ENCODE measurements at places on chromosomes 5 and 9. TPM values are rescaled to one million over a fixed set of nuclear protein-coding genes. Genes with fewer than 3 reads are reported as not detected.

DNA sequence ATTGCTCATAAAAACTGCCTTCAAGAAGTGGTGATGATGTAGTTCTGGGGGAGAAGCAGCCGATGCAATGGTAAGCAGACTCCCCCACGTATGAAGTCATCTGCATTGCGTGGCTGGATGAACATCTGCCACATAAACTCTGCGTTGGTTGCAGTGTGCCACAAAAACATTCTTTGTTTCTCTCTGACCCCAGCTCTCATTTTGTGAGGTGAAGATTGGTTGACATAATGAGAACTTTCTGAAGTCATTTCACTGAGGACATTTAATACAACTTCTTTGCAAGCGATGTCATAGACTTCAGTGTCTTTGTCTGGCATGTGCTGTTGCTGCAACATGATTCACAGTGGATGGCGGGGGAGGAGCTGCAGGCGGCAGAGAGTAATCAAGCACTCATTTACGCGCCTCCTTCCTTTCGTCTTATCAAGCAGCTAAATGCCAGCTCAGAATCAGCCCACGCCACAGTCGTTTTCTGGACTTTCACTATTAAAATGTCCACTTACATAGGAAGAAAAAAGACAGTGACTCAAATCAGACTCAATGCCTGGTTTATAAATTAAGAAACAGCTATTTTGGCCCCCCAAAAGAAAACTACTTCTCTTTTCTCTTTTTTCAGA lies 91.5 kb upstream of the NFIL3 start:
- DNase-seq: no peak

DNA sequence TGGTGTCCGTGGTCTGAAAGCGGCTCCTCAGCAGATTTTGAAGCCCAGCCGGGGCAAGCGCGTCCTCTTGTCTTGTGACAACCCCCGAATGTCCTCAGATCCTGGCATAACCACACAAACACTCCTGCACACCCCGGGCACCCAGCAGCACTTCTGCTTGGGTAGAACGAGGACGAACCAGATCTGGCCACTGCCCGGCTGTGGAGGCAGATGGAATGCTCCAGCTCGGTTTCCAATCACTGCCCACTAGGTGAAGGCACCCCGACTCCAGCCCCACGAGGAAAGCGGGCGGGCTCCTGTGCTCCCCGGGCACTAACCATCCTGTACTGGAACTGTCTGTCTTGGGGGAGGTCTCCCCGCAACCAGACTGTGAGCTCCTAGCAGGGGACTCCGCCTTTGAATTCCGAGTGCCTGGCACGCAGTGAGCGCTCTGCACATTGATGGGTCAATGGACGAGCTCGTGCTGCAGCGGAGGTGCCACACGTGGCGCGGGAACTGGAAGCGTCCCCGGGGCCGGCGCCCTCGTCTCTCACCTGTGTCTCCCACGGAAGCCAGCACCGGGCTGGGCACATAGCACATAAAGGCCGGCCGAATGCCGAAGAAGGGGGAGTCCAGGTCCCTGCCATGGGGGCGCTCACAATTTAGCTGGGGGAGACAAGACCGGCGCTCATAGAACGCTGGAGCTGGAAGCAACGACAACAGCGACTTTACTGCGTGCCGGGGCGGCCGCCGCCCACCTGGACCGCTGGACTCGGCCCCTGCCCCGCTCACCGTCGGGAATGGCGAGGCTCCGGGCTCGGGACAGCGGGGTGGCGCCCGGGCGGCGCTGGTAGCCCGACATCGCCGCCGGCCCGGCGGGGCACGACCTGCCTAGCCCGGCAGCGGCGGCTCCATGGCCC lies 608 bp downstream of the ENTR1 start:
- DNase-seq: peak; percentile 50

DNA sequence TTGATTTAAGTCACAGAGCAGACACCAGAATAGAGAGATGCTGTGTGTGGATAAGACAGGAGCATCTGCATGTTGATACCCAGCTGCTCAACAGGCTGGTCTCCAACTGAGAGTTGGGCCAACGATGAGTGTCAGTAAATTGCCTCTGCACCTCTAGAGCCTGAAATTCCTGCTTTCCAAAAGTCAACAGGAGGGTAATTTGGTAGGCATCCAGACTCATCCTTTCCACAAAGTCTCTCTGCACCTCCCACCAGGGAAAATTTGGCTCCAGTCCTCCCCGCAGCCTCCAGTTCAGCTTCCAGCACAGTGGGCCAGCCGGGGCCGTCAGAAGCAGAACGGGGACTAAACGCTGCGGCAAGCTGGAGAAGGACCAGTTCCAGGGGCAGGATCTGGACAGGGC lies 136.9 kb downstream of the RFK start:
- DNase-seq: no peak

DNA sequence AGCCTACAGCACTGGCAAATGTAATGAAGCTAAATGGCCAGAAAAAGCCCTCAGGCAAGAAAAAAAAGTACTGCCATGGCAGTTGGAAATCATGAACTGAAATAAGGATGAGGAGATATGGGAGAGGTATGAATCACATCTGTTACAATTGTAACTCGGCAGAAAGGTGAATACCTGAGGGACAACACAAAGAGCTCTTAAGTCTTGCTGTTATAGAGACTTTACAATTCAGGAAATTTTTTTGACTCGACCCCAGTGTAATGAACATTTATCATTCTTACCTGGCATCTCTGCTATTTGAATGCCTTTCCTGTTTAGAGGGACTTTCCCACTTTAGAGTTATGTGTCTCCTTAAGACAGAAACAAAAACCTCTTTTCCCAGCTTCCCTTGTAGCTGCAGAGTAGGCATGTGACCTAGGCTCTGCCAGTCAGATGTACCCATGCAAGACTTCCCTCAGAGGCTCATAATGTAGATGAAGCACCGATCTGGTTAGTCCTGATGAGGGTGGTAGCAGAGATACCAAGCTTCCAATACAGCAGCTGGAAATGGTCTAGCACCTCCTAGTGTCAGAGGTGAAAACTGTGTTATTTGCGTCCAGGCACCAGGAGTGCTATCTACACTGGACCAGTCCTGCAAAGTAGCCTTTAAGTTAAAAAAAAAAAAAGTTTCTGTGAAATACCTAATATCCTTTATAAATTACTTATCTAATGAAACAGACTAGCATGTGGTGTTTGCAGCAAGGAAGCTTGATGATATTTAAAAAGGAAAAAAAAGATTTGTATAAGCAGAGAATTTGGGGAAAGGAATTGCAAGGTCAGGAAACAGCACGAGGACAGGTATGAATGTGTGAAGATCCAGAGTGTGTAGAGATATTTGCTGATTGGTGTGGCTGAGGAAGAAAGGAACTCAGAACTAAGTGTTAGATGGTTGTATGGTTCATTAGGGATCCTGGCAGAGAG lies 146.9 kb upstream of the SLC1A3 start:
- DNase-seq: no peak

GRCh38 chr5:180330270-180330648 lies 22.9 kb downstream of the GFPT2 start:
- DNase-seq: no peak

Gene WNT8A
- not detected for total RNA-seq

- DNase-seq: no peak
Observed at GRCh38 chr9:71690063-71690688, 78.1 kb downstream of the CEMIP2 start.

Gene SLC6A7
- total RNA-seq: not detected

Gene SIL1
- 15.6 TPM for total RNA-seq

DNA sequence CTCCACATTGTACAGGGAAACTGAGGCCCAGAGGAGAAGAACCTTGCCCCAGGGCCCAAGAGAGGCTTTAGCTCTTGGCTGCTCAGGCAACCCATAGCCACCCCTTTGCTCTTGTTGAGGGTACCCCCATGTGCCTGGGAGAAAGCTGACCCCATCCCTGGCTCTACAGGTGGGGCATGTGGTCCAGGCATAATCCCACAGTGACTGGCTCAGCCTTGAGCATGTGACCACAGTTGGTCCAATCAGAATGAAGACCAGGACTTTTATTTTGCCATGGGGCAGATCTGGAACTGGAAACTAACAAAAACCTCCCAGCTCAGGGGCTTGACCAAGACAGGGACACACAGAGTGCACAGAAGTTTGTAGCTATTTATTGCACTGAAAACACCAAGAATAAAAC lies 29.3 kb downstream of the SLC6A7 start:
- no peak for DNase-seq

DNA sequence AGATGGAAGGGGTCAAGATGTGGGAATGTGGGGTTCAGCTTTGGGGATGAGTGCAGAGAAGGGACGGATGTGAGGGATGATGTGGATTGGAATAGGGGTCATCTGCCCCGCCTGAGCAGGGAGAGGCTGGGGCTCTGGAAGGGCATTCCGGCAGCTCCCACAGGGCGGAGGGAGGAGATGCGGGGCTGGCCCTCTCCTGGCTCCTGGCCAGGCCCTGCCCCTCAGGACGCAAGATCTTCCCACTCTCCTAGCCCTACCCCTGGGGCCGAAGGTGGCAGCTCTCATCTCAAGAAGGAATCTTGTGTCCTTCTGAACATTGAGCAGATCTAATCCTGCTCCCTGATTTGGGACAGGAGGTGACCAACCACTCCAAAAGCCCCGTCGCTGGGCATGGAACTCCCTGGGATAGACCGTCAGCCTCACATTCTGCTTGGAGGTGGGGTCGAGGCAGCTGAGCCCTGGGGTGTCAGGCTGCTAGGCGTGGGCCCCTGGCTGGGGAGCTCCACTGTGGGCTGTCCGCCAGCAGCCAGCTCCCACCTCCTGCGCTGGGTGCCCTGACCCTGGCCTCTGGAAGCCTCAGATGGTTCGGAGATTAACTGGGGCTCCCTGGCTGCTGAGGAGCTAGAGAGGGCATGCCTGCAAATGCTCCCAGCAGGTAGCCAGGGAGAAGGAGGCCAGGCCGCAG lies 125.2 kb downstream of the ZNF354C start:
- no peak for DNase-seq

Gene FOXD4L3
- 0.13 TPM for total RNA-seq

- DNase-seq: no peak
Observed at GRCh38 chr5:169218176-169218575, 82.8 kb downstream of the SLIT3 start.

GRCh38 chr5:84197538-84197937 lies 187.1 kb downstream of the EDIL3 start:
- no peak for DNase-seq

GRCh38 chr9:90189306-90189705 lies 453.3 kb downstream of the DIRAS2 start:
- no peak for DNase-seq

DNA sequence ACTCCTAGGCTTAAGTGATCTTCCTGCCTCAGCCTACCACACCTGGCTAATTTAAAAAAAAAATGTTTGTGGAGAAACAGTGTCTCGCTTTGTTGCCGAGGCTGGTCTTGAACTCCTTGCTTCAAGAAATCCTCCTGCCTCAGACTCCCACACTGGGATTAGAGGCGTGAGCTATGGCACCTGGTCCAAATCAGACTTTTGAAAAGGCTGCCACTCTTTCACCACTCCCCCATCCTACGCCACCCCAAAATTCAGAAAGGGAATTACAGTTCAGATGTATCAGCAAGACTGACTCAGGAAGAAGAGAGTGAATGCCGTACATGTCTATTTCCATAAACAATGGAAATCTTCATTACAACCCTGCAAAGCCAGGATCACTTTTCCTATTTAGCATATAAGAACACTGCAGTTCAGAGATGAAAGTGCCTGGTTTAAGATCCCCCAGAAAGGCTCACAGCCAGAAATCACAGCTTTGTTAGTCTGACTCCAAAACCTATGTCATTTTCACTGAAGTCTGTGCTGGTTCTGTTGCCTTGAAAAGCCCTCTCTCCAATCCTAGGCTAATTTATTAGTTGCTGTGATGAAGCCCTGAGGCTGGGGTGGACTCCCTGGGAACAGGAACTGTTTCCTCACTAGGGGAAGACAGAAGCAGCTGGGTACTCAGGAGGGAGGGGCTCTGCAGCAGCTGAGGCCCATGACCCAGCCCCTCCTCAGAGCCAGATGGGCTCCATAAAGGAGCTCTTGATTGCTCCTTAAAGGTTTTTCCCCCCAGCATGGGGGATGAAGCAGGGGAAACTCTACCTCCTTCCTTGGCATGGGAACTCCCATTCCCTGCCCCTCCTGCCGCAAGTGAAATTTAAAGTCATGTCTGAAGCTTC lies 3.1 kb downstream of the FBLL1 start:
- no peak for DNase-seq

DNA sequence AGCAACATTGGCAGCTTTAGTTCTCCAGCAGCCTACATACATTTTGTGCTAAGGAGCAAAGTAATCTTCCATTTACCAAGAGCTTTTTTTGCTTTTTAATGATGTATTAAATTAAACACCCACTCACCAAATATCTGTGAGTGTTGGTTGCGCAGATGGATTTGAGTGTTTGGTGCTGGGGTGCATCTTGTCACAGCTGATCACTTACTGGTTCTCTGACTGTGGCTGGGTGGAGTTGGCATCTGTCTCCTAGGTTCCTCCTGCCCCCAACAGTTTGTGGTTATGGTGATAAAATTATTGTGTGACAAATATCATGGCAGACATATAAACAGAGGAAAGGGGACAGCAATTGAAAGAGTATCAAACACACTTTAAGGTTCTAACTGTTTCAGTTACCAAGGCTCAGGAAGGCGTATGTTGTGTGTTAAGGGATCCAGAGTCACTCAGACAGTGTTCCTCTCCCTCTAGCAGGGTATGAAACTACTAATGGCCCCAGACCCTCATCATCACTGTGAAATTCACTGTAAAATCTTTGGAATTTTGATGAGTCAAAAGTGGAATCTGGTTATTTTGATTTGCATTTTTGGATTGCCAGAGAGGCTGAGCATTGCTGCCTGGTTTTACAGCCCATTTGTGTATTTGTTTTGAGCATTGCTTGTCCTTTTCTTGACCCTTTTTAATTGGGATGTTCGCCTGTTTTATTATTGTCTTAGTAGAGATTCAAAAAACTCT lies 81.7 kb downstream of the PDE8B start:
- no peak for DNase-seq

DNA sequence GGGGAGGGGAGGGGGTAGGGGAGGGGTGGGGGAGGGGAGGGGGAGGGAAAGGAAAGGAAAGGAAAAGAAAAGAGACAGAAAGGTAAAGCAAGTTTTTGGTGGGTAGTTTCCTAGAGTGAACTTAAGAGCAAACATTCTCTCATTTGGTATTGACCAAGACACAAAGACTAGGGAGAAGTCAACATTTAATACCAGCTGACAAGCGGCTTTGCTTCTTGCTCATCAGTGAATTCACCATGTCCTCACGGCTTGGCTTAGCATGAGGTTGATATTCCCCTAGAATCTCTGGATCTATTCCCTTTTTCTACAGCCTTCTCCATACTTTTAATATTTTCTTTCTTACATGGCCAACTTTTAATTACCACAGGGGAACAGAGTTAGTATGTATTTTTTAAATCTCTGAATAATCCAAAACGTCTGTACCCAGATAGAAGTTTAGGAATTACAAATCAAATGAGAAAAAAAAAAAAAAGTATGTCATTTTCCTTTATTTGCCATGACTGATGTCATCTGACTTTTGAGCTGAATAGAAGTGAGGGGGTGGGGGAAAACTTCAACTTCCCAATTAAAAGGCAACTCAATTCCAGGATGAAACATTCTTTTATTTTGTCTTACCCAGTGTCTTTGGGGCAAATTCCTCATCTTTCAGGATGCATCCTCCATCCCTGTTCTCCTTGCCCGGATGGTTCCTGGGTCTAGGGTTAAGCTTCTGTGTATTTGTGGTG lies 40.1 kb upstream of the GLIS3 start:
- no peak for DNase-seq

GRCh38 chr9:106920701-106921283 lies 57.8 kb downstream of the ZNF462 start:
- no peak for DNase-seq

GRCh38 chr5:113199122-113199905 lies 222.7 kb downstream of the DCP2 start:
- DNase-seq: no peak

Gene SLC6A3
- total RNA-seq: not detected

Data from activated CD8-positive, alpha-beta T cell treated with anti-CD3 and anti-CD28 coated beads, Interleukin-2, amount 10 ng/mL, durations not matched to agents 7 days and 5 days (primary cell).